Aorta (tissue), 5 donors: ENCODE measurements at places on chromosomes 1 and 21. TPM values are rescaled to one million over a fixed set of nuclear protein-coding genes. Genes with fewer than 3 reads are reported as not detected.

Gene SPRR4
- total RNA-seq = not detected

Gene KISS1
- total RNA-seq = not detected

Gene OR2T33
- total RNA-seq = not detected

Gene TSPAN2
- 49.5 TPM for total RNA-seq

DNA sequence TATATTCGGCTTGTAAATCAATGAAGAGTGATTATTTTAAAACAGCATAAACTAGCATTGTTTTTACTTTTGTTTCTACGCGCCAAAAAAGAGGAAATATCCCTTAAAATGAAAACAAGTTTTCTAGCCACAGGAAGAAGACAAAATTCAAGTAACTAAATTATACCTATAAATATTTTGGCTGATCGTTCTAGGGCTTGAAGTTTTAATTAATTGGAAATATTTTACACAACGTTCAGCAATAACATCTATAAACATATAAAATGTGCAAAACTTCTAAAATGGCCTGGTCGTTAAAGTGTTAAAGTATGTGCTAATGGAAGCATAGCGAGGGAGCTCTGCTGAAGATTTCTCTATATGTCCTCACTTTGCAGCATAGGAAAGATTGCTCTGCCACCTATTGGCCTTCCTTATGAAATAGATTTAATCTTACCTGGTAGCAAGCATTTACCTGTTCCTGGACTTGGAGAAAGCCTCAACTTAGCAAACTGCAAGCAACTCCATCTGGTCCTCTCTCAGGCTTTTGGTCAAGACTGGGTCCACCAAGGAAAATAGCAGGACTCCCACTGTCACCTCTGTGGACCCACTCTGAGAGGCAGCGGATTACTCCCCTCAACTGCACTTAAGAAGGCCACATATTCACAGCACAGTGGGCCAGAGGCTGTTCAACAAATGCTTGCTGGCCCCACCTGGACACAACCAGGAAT, 351.3 kb upstream of the RUNX1 start:
- H3K27me3 ChIP-seq = no peaks in the 10 kb centered on the region
- DNase-seq = no peak
- no peak overlapping the region for H3K4me3 ChIP-seq
- H3K36me3 ChIP-seq = no peaks in the 10 kb centered on the region
- H3K4me1 ChIP-seq = no peaks in the 10 kb centered on the region

DNA sequence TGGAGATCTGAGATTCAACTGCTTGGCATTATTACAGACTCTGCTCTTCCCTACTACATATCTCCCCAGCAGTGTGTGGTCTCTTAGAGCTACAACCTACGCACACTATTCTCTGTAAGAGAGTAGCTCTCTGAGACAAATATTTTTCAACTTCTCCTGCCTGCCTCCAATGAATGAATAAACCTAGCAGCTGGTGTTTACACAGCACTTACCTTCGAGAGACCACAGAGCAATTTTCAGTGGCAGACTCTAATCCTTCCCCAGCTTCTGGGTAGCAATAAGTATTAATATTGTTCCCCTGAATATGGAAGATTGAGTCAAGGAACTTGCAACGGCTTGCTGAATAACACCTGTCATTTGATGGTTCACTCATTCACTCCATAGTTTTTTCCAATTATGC, 350.9 kb upstream of the SPAG17 start:
- no peaks in the 10 kb centered on the region for H3K4me1 ChIP-seq
- H3K27me3 ChIP-seq = no peaks in the 10 kb centered on the region
- H3K4me3 ChIP-seq = no peak overlapping the region
- no peak overlapping the region for H3K27ac ChIP-seq
- DNase-seq = no peak

DNA sequence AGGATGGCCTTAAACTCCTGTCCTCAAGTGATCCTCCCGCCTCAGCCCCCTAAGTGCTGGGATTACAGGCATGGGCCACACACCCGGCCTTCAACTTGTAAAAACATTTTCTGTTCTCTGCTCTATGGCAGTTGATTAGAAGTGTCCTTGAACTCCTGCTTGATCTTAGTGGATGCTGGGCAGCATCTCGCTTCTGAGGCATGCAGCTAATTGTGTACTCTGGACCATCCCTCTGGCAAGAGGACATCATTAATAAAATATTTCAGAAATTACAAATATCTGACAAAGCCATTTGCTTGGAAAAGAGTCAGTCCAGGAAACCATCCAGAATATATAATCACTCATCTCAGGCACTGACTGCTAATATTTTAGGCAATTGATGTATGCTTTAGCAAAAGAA, 8.1 kb downstream of the NGF start:
- peaks cover 13% of the 10 kb centered on the region for H3K4me1 ChIP-seq
- H3K4me3 ChIP-seq = no peak overlapping the region
- H3K27me3 ChIP-seq = no peaks in the 10 kb centered on the region
- no peaks in the 10 kb centered on the region for H3K36me3 ChIP-seq
- H3K27ac ChIP-seq = no peak overlapping the region
- DNase-seq = no peak

DNA sequence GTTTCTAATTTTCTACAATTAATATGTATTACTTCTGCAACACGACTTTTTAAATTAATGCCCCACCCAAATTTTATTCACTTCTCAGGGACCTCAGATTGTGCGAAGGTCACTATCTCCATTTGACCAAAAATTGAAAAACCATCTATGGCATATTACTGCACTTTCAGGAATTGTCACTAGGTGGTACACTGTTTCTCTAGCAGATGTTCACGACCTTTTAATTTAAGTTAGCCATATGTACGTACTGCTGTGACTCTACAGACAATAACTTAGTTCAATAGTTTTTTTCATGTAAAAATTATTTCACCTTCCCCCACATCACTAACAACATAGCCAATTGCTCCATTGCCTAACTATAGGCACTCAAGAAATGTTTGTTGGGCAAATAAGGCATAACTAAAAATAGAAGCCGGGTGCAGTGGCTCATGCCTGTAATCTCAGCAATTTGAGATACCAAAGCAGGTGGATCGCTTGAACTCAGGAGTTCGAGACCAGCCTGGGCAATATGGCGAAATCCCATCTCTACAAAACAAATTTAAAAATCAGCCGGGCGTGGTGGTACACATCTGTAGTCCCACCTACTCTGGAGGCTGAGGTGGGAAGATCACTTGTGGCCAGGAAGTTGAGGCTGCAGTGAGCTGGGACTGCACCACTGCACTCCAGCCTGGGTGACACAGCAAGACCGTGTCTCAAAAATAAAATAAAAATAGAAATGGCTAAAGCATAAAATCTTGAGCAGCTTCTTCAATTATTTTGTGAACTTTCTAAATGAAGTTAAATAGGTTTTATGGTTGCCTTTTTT, 75.7 kb upstream of the PKN2 start:
- no peaks in the 10 kb centered on the region for H3K36me3 ChIP-seq
- no peak overlapping the region for H3K27ac ChIP-seq
- DNase-seq = no peak
- H3K4me1 ChIP-seq = no peaks in the 10 kb centered on the region
- H3K27me3 ChIP-seq = no peaks in the 10 kb centered on the region

- H3K27me3 ChIP-seq = no peaks in the 10 kb centered on the region
- no peaks in the 10 kb centered on the region for H3K36me3 ChIP-seq
- H3K4me3 ChIP-seq = peak overlapping the region; percentile 82
- peak; percentile 69 for DNase-seq
- H3K27ac ChIP-seq = no peak overlapping the region
Observed at GRCh38 chr1:32869923-32870614, 643 bp downstream of the FNDC5 start.

GRCh38 chr1:224067621-224068457, 46.1 kb upstream of the FBXO28 start:
- peaks cover 1% of the 10 kb centered on the region for H3K27me3 ChIP-seq
- no peak for DNase-seq
- no peaks in the 10 kb centered on the region for H3K36me3 ChIP-seq

DNA sequence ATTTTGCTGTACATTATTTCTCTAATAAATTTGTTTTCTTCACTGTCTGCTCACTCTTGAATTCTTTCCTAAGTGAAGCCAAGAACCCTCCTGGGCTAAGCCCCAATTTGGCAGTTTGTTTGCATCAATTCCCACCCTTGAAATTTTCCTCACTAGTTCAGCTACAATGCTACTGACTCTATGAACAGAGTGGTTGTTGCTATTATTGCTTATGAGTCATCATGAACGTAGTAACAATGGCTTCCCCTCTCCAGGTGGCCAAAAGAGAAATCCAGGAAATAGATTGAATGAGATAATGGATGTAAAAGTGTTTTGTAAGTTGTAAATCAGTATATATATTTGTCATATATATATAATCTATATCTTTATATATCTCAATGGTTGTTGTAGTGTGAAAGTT, 193.0 kb downstream of the URB2 start:
- H3K27me3 ChIP-seq = peaks cover 2% of the 10 kb centered on the region
- H3K27ac ChIP-seq = no peak overlapping the region
- DNase-seq = no peak

DNA sequence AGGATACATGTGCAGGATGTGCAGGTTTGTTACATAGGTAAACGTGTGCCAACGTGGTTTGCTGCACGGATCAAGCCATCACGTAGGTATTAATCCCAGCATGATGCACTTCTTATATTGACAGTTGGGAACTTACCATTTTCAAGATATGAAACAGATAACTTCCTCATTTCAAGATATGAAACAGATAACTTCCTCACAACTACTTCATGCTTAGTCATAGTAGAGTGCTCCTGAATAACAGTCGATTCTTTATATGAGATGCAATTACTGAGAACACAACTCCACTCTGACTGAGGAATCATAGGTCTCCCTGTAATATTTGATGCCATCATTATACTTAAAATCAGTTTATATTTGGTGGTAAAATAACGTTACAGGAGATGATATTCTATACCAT, 1124.3 kb downstream of the AMY1C start:
- H3K4me3 ChIP-seq = no peak overlapping the region
- H3K4me1 ChIP-seq = no peaks in the 10 kb centered on the region
- H3K36me3 ChIP-seq = no peaks in the 10 kb centered on the region
- H3K27ac ChIP-seq = no peak overlapping the region
- H3K27me3 ChIP-seq = no peaks in the 10 kb centered on the region

GRCh38 chr1:229970714-229971113, 96.3 kb upstream of the GALNT2 start:
- H3K4me1 ChIP-seq = no peaks in the 10 kb centered on the region
- DNase-seq = no peak
- H3K4me3 ChIP-seq = no peak overlapping the region
- H3K27ac ChIP-seq = no peak overlapping the region

DNA sequence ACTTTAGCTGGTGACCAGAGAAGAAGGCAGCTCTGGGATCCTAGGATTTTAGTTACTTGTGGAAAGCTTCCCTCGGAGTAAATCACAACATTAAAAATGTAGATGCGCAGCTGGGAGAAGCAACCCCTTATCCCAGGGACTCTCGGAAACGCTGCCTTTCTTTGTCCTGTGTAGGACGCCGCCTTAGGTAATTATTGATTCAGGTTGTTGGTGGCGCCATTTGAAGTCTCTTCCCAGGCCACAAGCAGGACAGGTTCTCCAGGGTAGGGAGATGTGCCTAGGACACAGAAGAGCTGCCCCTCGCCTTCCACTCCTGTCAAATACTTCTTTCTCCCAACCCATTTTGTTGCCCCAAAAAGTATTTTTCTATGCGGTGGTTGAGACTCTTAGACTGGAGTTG, 10.3 kb downstream of the SLC37A1 start:
- no peaks in the 10 kb centered on the region for H3K4me1 ChIP-seq
- no peak overlapping the region for H3K27ac ChIP-seq
- no peaks in the 10 kb centered on the region for H3K36me3 ChIP-seq
- H3K4me3 ChIP-seq = no peak overlapping the region
- no peak for DNase-seq
